ENCODE measurements at places on chromosomes 7 and 10.

GRCh38 chr7:30369879-30370278, 85.5 kb downstream of the ZNRF2 start:
- no peak for DNase-seq

- no peak for DNase-seq
Measured at GRCh38 chr10:7000061-7000460, 410.8 kb downstream of the SFMBT2 start.

GRCh38 chr7:131816391-131817007, 260.1 kb upstream of the PODXL start:
- DNase-seq = no peak

DNA sequence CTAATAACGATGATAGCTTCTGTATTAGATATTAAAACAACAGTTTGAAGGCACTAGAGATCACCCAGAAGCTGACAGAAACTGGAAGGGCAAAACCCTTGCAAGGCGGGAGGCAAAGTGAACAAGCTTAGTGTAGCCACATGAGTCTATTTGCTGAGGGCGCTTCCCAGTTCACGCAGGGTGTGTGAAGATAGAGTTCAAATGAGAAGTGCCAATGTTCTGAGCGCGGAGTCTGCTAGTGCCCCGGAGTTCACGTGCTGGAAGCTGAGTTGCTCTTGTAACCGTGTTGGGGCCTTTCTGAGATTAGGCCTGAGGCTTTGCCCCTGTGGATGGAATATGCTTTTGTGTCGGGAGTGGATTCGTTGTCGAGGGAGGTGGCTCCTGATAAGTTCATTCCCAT, 16.6 kb upstream of the GTPBP4 start:
- no peak for DNase-seq

DNA sequence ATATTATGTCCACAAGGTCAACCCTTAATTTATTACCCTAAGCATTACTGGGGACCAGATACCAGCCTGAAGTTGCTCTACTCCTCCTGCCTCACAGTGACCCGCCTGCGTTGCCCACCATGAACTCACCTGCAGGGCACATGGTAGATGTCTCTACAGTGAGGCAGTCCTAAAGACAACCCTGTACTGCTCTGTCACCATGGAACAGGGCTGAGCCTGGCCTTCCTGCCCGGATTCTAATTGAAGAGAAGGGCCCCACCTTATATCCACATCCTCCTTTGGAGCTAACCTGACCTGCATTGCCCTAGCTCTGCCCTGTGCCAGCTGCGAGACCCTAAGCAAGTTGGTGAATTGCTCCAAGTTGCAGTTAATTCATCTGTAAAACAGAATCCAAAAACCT, 4.1 kb downstream of the SH3PXD2A start:
- DNase-seq = no peak
